ENCODE measurements at places on chromosomes 12 and 14.

GRCh38 chr12:76688631-76689030 is 75.3 kb upstream of the ZDHHC17 start:
- no peak for DNase-seq

DNA sequence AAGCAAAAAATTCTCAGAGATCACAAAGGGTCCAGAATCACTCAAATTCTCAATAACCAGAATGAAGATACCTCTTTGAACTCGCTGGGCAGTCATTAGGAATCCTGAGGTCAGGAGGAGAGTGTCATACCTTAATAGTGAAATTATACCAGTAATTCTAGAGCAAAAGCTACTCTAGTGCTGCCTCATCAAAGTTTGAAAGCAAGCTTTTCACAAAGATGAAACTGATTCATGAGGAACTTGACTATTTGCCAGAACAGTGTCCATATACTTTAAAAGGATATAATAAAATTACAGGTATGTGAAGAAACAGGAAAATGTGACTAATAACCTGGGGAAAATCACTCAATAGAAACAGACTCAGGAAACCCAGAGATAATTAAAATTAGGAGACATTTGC is 44.5 kb downstream of the EML5 start:
- DNase-seq: no peak

- no peak for DNase-seq
Measured at GRCh38 chr12:2645460-2645859, 149.3 kb upstream of the FKBP4 start.

DNA sequence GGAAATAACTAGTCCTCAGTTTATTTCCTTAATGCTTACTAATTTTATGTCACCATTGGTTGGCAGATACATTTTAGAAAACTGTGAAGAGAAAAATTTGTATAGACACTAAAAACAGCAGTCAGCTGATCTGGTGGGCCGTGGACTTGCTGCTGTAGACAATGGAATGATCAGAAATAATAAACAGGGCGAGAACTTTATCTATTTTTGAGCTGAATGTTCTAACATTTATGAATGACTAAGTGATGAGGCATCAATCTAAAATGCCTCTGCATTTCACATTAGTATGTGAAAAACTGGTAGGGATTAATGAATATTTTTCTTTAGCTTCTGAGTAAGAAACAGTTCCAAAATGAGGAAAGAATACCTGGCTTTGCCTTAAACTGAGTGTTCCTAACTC is 24.8 kb upstream of the PKP2 start:
- DNase-seq: no peak

GRCh38 chr12:72272731-72273498 is 745 bp downstream of the TRHDE start:
- DNase-seq: peak; percentile 71

- no peak for DNase-seq
Measured at GRCh38 chr12:132583736-132584135, 26.6 kb downstream of the LRCOL1 start.

DNA sequence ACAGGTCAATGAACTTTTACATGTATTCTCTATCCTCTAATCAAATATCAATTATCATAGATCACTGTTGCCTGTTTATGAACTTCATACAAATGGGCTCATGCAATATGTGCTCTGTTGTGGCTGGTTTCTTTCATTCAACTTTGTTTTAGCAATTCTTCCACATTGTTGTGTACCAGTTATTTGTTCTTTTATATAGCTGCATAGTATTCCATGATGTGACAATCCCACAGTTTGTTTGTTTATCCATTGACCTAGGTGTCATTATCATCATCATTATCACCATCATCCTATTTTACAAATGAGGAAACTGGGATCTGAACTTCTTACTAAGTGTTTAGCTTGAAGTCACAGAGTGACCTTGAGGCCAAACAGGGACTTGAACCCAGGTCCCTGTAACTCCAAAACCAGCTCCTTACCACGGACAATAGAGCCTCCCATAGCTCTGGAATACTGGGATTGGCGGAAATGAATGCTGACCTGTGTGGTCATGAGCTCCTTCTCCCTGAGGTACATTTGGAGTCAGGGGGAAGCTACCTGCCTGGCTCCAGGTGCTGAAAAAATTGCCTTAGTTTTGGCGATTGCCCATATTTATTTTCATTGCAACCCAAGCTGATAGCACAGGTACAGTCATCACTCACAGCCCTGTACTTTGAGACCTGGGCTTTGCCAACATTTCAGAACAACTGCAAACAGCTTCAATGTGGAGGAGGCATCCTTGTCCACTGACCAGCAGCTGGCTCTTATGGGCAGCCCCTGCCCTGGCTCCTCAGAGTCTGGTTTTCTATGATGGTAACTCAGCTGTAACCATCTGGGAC is 9.2 kb downstream of the ZFP36L1 start:
- no peak for DNase-seq

DNA sequence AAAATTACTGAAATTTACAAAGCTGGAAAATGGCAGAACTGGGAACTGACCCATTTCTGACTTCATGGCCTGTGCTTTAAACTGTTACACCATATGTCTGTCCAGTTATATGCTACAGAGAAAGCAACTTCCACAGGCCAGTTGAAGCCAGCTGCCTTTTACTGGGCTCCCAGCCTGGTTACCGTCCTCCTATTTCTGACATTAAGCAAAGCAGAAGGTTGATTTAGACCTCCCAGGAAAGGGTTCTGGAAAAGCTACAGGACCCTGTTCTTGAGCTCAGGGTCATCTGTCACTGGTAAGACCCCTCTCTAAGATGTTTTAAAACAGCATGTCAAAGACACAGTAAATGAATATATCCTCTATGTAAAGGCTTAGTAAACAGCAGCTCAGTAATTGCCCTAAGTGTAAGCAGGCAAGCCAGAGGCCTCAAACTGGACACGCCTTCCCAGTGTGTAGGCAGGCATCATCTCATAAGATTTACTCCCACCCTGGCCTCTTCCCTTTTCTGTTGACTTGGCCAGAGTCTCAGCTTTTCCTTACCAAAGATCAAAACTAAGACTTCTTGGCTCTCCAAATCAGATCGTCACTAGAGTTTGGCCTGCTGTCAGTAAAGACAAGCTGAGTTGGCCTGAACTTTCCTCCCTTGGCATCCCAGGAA is 55.4 kb upstream of the RNU6-8 start:
- DNase-seq: no peak
